ENCODE measurements at places on chromosomes 4 and X.
A peak's percentile ranks its signal among the peaks of the same experiment; 100 is the strongest.

DNA sequence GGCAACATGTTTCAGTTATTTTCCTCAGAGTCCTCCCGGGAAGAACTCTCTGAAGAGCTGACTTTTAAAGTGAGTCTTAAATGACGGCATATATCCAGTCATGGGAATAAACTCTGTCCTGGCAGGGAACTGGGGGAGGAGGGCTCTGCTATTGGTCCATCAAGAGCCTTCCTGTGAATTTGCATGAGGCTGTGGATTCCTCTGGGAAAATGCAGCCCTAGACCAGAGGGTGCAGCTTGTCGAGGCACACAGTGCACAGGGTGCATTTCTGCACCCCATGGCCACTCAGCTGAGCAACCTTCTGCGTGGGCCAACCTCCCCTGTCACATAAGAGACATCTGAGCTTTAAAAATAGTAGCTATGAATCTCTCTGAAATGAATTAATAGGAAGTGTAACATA is 360.0 kb downstream of the GALNTL6 start:
- DNase-seq: no peak

DNA sequence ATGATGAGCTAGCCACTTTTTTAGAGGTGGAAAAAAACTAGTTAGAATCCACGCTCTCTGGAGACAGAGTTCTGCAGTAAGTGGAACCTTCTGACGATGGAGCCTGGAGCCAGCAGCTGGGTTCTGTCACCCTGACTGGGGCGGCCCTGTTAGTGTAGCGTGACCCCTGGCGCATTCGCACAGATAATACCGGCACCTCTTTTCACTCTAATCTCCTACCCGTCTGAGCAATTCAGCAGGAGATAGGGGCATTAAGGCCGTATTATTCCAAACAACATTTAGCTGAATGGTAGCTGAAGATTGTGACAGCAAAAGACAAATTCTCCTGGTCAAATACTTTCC is 292.6 kb downstream of the FBXO8 start:
- DNase-seq: peak; percentile 25

DNA sequence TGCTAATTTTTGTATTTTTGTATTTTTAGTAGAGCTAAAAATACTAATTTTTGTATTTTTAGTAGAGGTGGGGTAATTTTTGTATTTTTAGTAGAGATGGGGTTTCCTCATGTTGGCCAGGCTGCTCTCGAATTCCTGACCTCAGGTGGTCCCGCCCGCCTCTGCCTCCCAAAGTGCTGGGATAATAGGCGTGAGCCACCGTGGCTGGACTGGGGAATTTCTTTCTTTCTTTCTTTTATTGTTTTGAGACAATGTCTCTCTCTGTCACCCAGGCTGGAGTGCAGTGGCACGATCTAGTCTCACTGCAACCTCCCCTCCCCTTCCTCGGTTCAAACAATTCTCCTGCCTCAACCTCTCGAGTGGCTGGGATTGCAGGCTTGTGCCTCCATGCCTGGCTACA is 83.0 kb downstream of the FAM193A start:
- no peak for DNase-seq

- peak; percentile 72 for DNase-seq
These were observed 14.9 kb upstream of the LOC101059915 start for GRCh38 chrX:71652405-71652804.

DNA sequence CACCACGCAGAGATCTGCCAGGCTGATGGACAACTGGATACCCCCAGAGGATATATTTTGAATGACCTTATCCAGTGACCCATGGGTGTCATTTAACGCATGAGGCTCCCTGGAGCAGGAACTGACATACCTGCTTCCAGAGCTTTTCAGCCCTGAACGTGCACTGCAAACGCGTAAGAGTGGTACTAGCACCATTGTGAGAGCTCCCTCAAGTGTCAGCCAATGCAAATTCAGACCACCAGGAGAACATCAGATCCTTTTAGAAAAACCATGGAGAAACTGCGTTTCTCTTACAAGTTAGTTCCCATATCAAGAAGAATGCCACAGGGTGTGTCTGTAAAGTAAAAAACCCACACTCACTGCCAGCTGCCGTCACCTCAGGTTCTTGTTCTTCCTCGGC is 7.3 kb downstream of the TREX2 start:
- peak; percentile 61 for DNase-seq

DNA sequence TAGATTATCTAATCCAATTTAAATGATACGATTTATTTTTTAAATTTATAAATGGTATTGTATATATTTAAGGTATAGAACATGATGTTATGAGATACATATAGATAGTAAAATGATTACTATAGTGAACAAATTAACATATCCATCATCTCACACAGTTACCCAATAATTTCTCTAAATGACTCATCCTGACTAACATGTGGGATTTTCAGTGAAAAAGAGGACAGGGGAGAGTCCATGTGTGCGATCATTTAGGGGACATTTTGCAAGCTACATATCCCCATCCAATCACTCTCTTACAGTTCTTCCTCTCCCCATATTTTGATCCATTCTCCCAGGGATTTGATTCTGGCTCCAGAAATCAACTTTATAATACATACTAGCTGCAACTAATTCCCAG is 88.2 kb downstream of the ABCB7 start:
- DNase-seq: peak; percentile 17

DNA sequence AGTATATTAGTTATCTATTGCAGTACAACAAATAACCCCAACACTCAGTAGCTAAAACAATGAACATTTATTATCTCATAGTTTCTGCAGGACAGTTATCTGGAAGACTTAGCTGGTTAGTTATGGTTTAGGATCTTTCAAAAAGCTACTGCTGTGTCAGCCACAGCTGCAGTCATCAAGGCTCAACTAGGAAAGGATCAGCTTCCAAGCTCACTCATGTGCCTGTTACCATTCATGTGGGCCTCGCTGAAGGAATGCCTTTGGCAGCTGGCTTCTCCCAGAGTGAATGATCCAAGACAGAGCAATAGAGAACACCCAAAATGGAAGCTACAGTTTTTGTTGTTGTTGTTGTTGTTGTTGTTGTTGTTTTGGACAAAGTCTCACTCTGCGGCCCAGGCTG is 13.5 kb upstream of the PRSS48 start:
- no peak for DNase-seq

DNA sequence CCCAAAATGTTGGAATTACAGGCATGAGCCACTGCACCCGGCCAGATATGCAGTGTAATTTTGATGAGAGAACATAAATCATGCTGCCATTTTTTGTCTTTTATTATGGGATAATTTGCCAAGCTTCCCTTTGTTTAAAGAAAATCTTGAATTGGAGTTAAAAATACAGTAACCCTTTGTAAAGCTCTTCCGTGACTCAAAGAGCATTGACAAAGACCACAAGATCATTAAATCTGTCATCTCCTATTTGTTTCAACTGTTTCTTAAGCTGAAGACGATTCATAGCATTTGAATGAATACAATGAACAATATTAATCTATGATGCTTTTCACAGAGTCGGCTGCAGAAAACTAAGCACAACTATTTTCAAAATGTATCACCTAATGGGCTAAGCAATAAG is 132.6 kb downstream of the ANAPC4 start:
- no peak for DNase-seq

DNA sequence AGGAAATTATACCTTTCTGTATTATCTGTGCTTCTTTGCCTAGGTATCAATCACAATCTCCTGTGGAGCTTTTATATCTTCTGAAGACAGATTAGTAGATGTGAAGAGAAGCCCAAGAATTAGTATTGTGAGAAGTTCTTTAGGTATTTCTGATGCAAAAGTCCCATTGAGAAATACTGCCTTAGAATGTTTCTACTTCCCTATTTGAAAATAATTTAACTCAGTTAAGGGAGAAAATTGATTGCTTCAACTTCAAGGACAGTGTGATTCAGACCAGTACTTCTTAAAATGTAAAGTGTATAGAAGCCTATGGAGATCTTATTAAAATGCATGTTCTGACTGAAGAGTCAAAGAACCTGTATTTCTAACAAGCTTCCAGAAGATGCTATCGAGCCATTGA is 9.0 kb downstream of the EIF1AX start:
- DNase-seq: no peak

- DNase-seq: no peak
These were observed 79.5 kb upstream of the SLIT2 start for GRCh38 chr4:20172070-20172760.

DNA sequence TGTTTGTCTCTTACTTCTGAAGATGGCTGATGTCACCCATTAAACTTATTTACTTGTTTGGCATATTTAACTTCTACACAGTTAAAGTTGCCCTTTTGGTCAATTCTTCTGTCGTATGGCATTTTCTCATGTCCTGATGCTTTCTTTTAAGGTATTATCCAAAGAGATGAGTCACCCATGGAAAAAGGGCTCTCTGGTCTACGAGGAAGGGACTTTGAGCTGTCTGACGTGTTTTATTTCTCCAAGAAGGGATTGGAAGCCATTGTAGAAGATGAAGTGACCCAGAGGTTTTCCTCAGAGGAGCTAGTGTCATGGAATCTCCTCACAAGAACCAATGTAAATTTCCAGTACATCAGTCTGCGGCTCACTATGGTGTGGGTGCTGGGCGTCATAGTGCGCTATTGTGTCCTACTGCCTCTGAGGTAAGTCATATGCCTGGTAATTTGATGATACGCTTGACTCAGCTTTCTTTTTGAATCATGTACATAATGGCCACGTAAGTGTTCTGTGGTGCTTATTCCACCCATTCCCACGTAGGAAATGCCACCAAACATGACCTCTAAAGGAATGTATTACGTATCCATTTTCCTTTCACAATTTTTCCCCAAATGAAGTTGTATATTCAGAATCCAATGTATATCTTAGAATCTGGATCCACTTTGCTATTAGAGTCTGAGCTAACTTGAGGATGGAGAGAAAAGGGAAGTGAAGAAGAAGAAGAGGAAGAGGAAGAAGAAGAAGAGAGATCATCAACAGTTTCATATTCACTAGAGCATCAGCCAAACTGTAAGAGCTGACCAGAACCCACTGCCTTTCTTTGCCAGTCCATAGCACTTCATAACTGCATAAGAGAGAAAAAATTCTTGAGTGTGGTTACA is 45.7 kb downstream of the GPAT3 start:
- no peak for DNase-seq

DNA sequence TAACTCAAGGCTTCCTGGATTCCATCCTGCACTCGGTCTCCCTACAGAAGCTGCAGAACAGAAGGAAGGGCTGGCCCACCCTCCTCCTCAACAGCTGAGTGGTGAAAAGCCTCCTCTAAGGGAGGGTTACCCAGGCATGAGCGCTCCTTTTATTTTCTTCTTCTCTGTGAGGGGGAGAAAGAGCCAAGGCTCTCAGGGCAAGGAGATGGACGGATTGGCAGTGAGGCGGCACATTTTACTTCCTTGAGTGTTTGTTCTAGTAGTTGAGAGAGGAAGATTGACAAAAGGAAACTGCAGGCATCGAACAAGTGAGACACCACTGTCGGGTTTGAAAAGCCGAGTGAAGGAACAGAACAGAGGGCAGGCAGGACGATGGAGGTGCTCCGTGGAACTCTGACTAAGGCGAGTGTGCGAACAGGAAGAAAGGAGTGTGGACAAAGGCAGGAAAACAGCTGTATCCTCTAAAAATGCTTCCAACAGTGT is 38.4 kb upstream of the STS start:
- DNase-seq: no peak

- no peak for DNase-seq
These were observed 923.6 kb upstream of the TENM3 start for GRCh38 chr4:181319629-181320028.

GRCh38 chr4:38392223-38392855 is 271.7 kb upstream of the KLF3 start:
- no peak for DNase-seq

DNA sequence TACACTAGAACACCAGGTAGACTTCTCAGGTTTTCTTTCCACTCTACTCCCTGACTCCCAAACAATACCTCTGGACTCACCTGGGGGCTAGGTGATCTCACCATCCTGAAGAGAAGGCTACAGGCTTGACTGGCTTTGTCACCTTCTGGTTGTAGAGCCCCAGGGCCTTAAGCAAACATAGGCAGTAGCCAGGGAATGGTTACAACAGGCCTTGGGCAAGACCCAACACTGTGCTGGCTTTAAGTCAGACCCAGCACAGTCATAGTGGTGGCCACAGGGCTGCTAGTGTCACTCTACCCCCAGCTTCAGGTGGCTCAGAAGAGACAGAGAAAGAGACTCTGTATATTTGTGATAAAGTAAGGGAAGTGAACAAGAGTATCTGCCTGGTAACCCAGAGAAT is 118.1 kb upstream of the EMCN start:
- no peak for DNase-seq

GRCh38 chr4:157961229-157961990 is 211.4 kb downstream of the GASK1B start:
- peak; percentile 10 for DNase-seq

- DNase-seq: no peak
These were observed 137.9 kb upstream of the FAM241A start for GRCh38 chr4:112007391-112007790.

- no peak for DNase-seq
These were observed 327.1 kb upstream of the RPS6KA3 start for GRCh38 chrX:20593836-20594235.

DNA sequence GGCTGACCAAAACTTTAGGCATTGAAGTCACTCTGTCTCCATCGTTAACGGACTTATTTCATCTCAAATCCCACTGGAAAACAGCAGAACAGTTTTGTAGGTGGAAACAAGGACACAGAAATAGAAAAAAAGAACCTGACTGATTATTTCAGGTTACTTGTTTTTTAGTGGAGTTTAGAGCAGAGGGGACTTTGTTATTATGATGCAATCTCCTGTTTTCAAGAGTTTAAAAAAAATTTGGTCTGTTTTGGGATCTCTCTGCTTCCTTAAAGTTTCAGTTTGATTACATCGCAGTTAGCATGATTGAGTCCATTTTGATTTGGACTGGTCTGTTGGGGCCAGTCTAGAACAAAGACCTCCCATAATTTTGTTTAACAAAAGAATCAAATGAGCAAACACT is 13.6 kb downstream of the PROM1 start:
- DNase-seq: no peak

GRCh38 chrX:102711872-102712215 is 404 bp upstream of the GPRASP2 start:
- no peak for DNase-seq

GRCh38 chrX:43699475-43699874 is 43.4 kb downstream of the MAOA start:
- no peak for DNase-seq

GRCh38 chr4:119106036-119107000 is 29.3 kb upstream of the MYOZ2 start:
- DNase-seq: no peak

- DNase-seq: peak; percentile 9
These were observed 9.9 kb downstream of the FGG start for GRCh38 chr4:154602404-154603020.

DNA sequence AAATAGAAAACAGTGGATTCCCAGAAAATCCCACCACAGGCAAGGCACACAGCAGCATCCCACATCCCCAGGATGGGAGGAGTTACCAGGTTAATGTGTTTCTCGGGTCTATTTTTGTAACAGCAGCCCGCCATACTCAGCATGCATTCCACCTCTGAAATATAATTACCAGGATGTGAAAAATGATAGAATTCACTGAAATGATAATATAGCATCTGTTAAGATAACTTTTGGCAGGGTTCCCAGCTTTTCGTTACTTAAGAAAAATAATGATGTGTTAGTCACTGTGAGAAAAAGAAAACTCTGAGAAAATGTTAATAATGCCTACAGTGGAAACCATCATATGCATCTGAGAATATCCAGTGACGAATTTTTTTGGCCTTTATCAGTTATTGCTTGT is 87.1 kb downstream of the VCX2 start:
- DNase-seq: peak; percentile 57

All from choroid plexus epithelial cell (primary cell).